Astrocyte (in vitro differentiated cells and primary cell): ENCODE measurements at places on chromosomes 4 and X. TPM values are rescaled to one million over a fixed set of nuclear protein-coding genes. Genes with fewer than 3 reads are reported as not detected.

The REELD1 gene
- not detected in 2 replicates for total RNA-seq

The TLR8 gene
- total RNA-seq = not detected in 2 replicates

The PNMA3 gene
- total RNA-seq = 0.82 and 0.93 TPM in 2 replicates

The SPATA4 gene
- total RNA-seq = 0.32 and 0.46 TPM in 2 replicates

The RBM46 gene
- not detected in 2 replicates for total RNA-seq

The LRIT3 gene
- total RNA-seq = 0.11 TPM in 1 of 2 replicates, not detected in the other

The NOX1 gene
- total RNA-seq = not detected in 2 replicates

The TGIF2LX gene
- not detected in 2 replicates for total RNA-seq

The SORBS2 gene
- total RNA-seq = 96.1 and 97.4 TPM in 2 replicates

GRCh38 chr4:27429364-27429871 is 568.8 kb downstream of the STIM2 start:
- peak; percentile 42 for DNase-seq

DNA sequence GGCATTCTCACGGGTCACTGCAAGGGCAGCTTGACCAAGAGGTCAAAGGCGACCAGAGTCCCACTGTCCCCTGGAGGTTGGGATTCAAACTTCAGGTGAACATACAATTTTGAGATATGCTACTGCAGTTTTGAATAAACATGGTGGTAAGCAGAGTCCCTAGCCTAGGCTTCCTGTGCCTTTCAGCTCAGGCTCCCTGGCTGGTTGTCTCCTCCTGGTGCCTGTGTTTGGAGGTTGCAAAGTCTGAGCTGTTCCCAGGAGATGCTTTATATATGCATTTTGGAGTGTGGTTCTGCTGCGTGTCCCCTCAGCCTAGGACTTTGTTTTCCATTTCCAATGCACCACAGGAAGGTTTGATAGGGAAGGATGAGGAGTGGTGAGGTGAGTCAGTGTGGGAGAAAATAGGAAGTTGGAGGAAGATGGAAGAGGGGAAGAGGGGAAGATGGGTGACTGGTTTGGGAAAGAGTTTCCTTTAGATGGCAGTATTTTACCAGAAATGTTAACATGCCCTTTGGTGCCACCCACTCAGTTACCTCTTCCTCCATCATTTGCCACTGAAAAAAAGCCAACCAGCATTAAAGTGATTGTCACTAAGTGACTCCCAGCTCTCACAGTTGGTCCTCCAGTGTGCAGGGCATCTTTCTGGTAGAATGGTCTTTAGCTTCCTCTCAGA is 211.7 kb upstream of the AGTR2 start:
- DNase-seq = no peak

- peak; percentile 46 for DNase-seq
These were observed 345.4 kb downstream of the STIM2 start for GRCh38 chr4:27206009-27206408.

GRCh38 chr4:109462297-109462696 is 28.7 kb downstream of the SEC24B start:
- DNase-seq = no peak

GRCh38 chrX:23497919-23498318 is 163.3 kb downstream of the PTCHD1 start:
- DNase-seq = no peak

- DNase-seq = peak; percentile 54
These were observed 17.0 kb downstream of the PAQR3 start for GRCh38 chr4:78922207-78922606.

DNA sequence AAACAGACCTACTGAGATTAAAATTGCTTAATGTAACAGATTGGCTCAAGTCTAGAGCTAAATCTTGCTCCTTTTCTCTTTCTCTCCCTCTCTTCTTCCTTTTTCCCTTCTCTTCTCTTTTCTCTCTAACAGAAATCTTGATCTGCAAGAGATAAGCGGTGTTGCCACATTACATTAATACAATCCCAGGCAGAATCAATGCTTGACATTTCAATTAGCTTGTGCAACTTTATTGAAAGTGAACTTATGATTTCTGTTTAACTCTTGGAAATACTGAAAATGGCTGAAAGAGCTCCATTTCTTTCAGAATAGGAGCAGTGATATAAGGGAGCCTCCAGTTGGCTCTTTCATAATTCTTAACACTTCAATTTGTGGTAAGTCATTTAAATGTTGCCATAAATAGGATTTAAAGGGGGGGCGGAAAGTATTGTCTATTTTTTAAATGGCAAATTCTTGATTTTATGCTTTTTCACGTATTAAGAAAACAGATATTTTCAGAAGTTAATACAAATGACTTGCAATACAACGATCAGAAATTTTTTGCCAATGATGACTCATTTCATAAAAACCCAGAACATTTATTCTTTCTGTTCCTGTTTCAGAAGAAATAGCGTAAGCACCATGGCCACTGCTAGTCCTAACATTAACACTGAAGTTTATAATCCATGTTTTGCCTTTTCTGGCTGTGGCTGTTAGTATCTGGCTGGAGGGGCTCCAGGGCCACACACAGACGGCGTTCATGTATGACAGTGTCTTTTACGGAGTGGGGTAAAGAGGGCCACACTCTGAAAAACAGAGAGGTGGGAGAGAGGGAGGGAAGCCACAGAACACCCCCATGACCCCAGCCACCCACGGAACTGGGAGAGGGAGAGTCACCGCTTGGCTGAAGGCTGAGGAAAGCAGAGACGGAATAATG is 115.7 kb upstream of the FAT1 start:
- peak; percentile 83 for DNase-seq

DNA sequence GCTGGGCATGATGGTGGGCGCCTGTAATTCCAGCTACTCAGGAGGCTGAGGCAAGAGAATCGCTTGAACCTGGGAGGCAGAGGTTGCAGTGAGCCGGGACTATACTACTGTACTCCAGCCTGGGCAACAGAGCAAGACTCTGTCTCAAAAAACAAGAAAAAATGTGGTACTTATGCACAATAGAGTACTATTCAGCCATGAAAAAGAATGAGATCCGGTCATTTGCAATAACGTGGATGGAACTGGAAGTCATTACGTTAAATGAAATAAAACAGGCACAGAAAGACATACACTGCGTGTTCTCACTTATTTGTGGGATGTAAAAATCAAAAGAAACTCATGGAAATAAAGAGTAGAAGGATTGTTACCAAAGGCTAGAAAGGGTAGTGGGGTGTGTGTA is 12.1 kb downstream of the RPGR start:
- no peak for DNase-seq
